Aorta (tissue), 5 donors: ENCODE measurements at places on chromosomes 5 and 9. TPM values are rescaled to one million over a fixed set of nuclear protein-coding genes. Genes with fewer than 3 reads are reported as not detected.

The FBP2 gene
- total RNA-seq = not detected

DNA sequence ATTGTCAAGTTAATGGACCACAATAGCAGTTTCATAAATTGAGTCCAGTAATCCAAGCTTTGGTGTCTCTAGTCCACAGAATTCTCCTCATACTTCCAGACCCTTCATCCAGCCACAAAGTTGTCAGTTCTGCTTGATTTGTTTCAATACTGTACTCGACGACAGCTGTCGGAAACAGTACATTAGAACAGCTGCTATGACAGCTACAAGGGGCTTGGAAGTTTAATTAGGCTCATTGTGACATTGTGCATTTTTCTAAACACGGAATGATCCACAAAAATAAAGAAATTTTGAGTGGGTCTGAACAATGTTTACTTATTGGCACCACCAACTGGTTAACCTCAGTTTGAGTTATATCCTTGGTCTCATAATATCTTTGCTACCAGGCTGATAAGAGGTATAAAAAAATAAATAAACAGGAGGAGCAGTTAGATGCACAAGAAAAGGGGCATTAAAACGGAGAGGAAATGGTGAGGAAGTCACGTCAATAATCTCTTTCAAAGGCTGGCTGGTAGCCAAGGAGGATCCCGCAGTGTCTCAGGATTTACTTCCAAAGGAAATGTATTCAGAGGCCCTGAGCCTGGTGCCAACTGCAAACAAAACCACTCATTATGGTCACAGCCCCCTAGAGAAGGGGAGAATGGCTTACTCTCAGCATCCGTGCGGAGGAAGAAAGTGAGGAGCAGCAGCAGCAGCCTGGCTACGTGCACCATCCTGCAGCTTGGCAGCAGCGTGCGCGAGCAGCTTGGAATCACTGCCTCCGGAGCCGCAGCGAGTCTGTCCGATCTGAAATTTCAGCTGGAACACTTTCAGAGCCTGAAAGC lies 933.8 kb upstream of the DMAC1 start:
- H3K27me3 ChIP-seq = no peaks in the 10 kb centered on the region
- DNase-seq = peak; percentile 88
- H3K36me3 ChIP-seq = no peaks in the 10 kb centered on the region
- H3K4me1 ChIP-seq = no peaks in the 10 kb centered on the region
- peak overlapping the region; percentile 84 for H3K4me3 ChIP-seq

DNA sequence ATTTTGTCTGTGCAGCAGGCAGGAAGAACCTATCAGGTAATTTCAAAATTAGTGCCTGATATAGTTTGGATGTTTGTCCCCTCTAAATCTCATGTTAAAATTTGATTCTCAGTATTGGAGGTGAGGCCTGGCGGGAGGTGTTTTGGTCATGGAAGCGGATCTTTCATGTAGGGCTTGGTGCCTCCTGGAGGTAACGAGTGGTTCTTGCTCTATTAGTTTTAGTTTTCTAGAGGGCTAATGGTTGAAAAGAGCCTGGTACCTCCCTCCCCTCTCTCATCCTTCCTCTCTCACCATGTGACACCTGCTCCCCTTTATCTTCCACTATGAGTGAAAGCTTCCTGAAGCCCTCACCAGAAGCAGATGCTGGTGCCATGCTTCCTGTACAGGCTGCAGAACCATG lies 106.3 kb downstream of the DRD1 start:
- no peaks in the 10 kb centered on the region for H3K27me3 ChIP-seq
- no peak overlapping the region for H3K27ac ChIP-seq
- H3K36me3 ChIP-seq = no peaks in the 10 kb centered on the region

DNA sequence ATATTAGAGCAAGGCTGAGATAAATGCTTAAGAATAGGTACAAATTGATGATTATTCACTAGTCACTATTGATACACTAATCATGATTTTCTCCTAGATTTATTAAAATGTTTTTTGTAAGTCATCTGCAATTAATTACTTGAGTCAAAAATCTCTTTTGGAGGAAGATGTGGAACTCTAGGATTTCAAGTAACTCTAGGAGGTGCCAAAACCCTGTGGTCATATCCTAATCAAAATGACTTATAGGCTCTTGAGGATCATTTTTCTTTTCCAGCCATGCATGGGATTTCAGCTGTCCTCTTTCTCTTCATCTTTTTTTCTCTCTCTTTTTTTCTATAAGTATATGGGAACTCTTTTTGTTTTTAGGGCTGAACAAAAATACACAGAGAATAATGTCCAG lies 141.8 kb upstream of the CD180 start:
- no peaks in the 10 kb centered on the region for H3K27me3 ChIP-seq
- no peak overlapping the region for H3K4me3 ChIP-seq
- no peak for DNase-seq
- no peak overlapping the region for H3K27ac ChIP-seq
- no peaks in the 10 kb centered on the region for H3K36me3 ChIP-seq

DNA sequence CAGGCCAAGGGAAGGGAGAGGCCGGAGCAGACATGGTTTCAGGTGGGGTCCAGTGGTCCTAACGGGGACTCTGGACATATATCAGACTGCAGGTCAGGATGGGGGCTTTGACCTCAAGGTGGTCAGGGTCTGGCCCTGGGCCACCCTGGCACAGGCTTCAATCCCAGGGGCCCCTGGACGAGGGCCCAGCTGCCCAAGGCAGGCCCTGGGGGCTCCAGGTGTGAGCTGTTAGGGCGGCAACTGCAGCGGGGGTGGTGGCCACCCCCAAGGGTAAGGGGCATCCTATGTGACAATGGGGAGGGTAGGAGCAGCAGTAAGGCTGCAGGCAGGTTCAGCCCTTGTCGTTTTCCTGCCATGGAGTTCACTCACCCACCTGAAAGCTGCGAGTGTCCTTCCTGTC lies 45.4 kb upstream of the CLPTM1L start:
- no peak overlapping the region for H3K4me3 ChIP-seq
- H3K27ac ChIP-seq = no peak overlapping the region
- no peaks in the 10 kb centered on the region for H3K36me3 ChIP-seq

DNA sequence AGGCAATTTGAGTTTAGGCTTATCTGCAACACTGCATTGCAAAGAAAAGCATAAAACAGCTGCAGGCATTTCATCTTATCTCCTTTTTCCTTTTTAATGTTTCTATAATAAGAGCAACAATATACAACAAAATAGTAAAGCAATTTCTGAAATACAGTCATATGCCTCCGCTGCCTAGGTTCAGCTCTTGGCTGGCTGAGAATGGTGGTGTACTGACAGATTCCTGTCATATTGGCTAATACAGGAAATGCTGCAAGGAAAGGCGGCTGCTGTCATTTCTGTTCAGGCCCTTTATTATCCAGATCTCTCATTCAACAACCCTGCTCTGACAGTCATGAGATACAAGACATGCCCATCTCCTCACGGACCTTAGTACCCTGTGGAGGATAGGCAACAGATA lies 677.0 kb downstream of the TAF11L14 start:
- DNase-seq = no peak
- H3K36me3 ChIP-seq = no peaks in the 10 kb centered on the region
- H3K27me3 ChIP-seq = no peaks in the 10 kb centered on the region
- no peaks in the 10 kb centered on the region for H3K4me1 ChIP-seq
- H3K4me3 ChIP-seq = no peak overlapping the region
